ENCODE measurements at places on chromosomes 5 and 9. TPM values are rescaled to one million over a fixed set of nuclear protein-coding genes. Genes with fewer than 3 reads are reported as not detected.

GRCh38 chr5:133694181-133694831 lies 82.0 kb upstream of the FSTL4 start:
- no peaks in the 10 kb centered on the region for H3K4me1 ChIP-seq
- H3K27me3 ChIP-seq: no peaks in the 10 kb centered on the region
- DNase-seq: no peak
- no peaks in the 10 kb centered on the region for H3K36me3 ChIP-seq
- H3K4me3 ChIP-seq: no peak overlapping the region

DNA sequence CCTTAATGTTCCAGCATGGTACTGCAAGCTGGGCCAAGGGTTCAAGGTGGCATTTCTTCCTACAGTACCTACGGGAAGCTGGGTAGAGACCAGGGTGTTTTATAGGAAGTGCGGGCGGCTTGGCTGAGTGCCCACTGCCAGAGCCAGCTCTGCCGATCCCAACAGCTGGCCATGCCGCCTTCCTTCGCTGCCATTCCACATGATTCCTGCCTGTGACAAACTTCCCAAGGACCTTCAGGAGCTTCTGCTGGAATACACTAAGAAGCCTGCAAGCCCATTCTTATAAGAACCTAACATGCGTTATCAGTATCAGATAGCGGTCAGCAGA lies 22.0 kb downstream of the MYO10 start:
- no peaks in the 10 kb centered on the region for H3K27me3 ChIP-seq
- H3K27ac ChIP-seq: no peak overlapping the region
- H3K4me1 ChIP-seq: no peaks in the 10 kb centered on the region
- H3K4me3 ChIP-seq: no peak overlapping the region

DNA sequence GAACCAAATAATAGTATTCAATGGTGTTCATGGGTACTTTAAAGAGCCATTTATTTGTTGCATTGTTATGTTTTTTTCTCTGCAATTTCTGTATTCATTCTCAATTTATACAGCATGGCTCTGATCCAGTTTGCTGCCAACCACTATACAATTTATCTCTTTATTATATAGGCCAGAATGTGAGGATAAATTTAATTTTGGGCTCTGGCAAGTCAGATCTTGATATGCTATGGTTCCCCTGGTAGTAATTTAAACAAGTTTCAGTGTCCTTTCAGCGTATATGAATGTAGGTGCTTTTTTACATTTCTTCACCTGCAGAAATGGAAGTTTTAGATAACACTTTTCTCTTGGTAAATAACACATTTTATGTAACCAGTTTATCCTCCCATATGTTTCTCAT lies 1118.0 kb upstream of the SEMA6A start:
- no peak for DNase-seq
- no peaks in the 10 kb centered on the region for H3K36me3 ChIP-seq
- H3K4me1 ChIP-seq: no peaks in the 10 kb centered on the region
- no peak overlapping the region for H3K4me3 ChIP-seq

DNA sequence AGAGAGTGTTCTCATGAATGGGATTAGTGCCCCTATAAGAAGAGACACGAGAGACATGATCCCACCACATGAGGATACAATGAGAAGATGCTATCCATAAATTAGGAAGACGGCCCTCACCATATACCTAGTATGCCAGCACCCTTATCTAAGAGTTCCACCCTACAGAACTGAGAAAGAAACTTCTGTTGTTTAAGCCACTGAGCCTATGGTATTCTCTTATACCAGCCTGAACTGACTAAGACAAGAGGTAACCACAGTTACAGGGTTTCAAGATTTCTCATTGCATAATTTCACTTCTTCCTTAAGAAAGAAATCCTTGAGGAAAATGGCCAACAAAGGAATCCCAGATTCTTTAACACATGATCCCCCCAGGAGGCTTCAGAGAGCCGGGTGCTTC lies 412.4 kb downstream of the NTRK2 start:
- no peak for DNase-seq
- no peak overlapping the region for H3K27ac ChIP-seq
- H3K4me1 ChIP-seq: no peaks in the 10 kb centered on the region
- no peaks in the 10 kb centered on the region for H3K36me3 ChIP-seq
- H3K27me3 ChIP-seq: no peaks in the 10 kb centered on the region
- H3K4me3 ChIP-seq: no peak overlapping the region

DNA sequence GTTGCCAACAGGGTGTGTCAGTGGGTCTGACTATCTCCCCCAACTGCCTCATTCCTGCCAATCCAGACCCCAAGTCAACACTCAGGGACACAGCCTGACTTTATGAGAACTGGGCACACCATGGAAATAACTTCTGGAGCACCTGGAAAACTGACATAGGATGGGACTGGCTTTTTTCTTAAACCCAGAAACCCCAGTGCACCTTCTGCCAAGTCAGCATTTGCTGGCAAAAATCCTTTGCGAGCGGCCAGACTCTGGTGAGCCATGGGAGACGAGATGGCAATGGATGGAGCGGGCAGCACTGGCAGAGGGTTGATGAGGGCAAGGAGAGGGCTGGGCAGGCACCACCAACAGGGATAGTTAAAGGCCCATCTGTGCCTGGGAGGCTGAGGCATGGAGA lies 114.4 kb upstream of the OSMR start:
- no peak for DNase-seq
- H3K27ac ChIP-seq: no peak overlapping the region

DNA sequence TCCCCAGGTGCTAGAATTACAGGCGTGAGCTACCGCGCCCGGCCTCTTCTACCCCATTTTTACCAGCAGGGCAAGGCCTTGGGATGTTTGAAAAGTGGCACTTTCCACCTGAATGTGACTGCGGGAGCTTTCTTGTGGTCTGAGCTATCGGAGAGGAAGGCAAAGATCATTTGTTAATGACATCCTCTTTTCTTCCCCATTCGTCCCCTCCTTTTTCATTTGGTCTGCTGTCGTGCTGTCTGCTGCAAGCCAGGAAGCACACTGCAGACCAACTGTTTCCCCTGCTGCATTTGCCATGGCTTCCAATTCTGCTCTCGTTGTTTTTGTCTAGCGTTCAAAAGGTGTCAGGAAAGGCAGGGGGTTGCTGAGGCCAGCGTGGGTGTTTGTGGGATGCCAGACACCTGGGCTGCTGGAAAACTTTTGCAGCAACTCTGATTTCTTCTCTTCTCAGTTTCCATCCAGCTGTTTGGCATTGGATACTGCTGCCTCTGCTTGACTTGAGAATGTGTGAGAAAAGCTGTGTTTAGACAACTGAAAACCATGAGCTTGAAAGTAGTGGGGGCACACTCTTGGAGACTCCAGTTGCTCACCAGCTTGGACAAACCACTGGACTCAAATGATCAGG lies 196.4 kb upstream of the MSX2 start:
- no peak overlapping the region for H3K4me3 ChIP-seq
- no peak for DNase-seq
- no peak overlapping the region for H3K27ac ChIP-seq
- no peaks in the 10 kb centered on the region for H3K27me3 ChIP-seq
- no peaks in the 10 kb centered on the region for H3K4me1 ChIP-seq
- H3K36me3 ChIP-seq: no peaks in the 10 kb centered on the region

DNA sequence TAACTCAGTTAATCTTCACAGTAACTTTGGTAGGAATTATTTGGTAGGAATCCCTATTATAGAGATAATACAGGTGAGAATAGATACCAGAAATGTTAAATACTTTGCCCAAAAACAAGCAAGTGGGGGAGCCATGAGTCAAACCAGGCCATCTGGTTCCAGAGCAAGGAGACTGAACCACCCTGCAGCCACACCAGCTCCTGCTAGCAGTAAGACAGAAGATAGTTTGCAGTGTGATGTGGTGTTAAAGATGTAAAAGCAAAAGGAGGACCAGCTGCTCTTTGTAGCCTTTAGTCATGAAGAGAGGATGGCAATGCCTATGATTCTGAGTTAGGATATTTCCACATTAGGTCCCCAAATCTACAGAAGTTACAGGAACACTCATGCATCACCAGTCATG lies 101.4 kb downstream of the PRKACG start:
- peak overlapping the region; percentile 39 for H3K27ac ChIP-seq
- no peak for DNase-seq
- H3K4me1 ChIP-seq: no peaks in the 10 kb centered on the region
- no peaks in the 10 kb centered on the region for H3K27me3 ChIP-seq

GRCh38 chr9:96651626-96652025 lies 3.5 kb downstream of the PRXL2C start:
- no peak overlapping the region for H3K27ac ChIP-seq
- no peak overlapping the region for H3K4me3 ChIP-seq
- DNase-seq: no peak
- H3K4me1 ChIP-seq: no peaks in the 10 kb centered on the region

DNA sequence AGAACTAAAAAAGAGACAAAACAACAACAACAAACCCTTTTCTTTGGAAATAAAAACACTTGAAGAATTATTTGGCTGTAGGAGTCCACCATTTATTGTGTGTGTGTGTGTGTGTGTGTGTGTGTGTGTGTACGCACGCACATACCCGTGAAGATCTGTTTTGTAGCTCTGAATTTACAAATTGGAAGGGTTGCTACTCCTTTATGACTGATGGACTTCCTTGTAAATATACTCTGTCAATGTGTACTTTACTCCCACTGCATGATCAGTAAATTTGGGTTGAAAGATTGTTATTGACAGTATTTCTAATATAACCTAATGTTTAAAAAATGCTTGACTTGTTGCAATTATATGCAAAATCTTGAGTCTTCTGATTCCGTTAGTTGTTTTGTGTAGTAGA lies 148.1 kb downstream of the ATG10 start:
- no peak for DNase-seq
- H3K4me1 ChIP-seq: no peaks in the 10 kb centered on the region
- H3K36me3 ChIP-seq: no peaks in the 10 kb centered on the region
- no peaks in the 10 kb centered on the region for H3K27me3 ChIP-seq
- no peak overlapping the region for H3K27ac ChIP-seq
- no peak overlapping the region for H3K4me3 ChIP-seq

DNA sequence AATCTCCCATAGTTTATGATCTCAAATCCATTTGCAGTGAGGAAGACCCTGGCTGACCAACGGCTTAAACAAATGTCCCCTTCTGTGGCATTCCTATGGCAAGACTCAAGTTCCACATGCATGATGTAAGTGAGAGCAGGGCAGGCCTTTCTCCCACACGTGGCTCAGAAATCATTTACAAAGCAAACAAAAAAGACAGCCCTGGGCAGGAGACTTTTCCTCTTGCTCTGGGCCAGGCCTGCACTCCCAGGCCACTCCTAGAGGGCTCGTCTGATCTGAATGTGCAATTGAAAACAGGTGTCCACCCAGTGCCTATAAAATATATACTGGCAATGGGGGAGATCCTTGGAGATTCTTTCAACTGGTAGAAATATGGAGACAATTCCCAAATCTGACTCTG lies 123.1 kb downstream of the DMRT2 start:
- DNase-seq: no peak
- no peaks in the 10 kb centered on the region for H3K27me3 ChIP-seq
- H3K4me1 ChIP-seq: no peaks in the 10 kb centered on the region

- no peak overlapping the region for H3K4me3 ChIP-seq
- H3K36me3 ChIP-seq: no peaks in the 10 kb centered on the region
- H3K27ac ChIP-seq: no peak overlapping the region
- H3K4me1 ChIP-seq: no peaks in the 10 kb centered on the region
- no peaks in the 10 kb centered on the region for H3K27me3 ChIP-seq
Measured at GRCh38 chr5:10632110-10632761, 68.4 kb downstream of the ANKRD33B start.

DNA sequence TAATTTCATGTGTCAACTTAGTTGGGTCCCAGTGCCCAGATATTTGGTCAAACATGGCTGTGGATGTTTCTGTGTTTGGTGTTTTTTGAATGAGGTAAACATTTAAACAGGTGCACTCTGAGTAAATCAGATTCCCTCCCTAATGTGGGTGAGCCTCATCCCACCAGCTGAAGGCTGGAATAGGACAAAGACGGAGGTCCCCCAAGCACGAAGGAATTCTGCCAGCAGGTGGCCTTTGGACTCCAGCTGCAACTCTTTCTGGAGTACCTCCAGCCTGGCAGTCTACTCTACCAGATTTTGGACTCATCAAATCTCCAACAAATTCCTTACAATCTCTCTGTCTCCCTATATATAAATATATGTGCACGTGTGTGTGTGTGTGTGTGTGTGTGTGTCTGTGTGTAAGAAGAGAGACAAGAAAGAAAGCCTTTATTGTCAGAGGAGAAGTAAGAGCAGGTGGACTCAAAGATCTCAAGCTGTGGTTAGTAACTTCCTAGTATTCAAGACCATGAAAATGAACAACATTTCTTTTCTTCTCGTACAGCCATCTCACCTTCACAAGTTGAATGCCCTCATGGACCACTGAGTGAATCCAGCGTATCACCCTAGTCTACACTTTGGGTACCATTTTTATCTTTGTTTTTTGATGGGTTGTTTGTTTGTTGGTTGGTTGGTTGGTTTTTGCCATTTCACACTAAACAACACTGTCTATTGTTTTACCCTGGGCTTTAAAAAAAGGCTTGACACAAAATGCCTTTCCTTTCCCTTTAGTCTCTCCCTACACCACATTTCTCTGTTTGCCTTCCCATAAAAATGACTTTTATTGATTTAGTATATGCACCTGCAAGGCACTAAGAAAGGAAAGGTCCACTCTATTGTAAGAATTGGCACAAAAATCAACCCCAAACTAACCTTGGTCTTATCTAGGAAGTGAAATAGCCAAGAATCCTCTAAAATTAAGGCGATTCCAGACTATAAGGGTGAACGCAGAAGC lies 118.7 kb downstream of the TENT4A start:
- H3K4me3 ChIP-seq: no peak overlapping the region
- no peaks in the 10 kb centered on the region for H3K4me1 ChIP-seq

- H3K4me1 ChIP-seq: no peaks in the 10 kb centered on the region
- H3K4me3 ChIP-seq: no peak overlapping the region
- peaks cover 4% of the 10 kb centered on the region for H3K36me3 ChIP-seq
- DNase-seq: no peak
- H3K27ac ChIP-seq: no peak overlapping the region
- no peaks in the 10 kb centered on the region for H3K27me3 ChIP-seq
Measured at GRCh38 chr5:33781286-33781685, 110.5 kb downstream of the ADAMTS12 start.

DNA sequence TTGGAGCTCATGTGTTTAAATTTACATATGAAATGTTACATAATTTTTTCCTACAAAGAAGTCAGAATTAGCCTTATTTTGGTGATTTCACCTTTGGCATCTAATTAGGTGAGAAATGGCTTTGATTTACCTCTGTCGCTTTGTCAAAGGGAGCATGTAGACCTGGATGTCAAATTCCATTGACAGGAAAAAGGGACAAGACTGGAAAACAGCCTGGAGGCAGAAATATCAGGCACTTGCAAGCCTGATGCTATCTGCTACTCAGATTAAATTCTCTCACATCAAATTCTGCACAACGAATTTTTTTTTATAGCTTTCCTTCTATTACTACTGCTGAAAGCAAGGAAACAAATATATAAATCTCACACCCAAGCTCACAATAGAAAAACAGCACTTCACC lies 54.1 kb upstream of the CTNND2 start:
- no peaks in the 10 kb centered on the region for H3K4me1 ChIP-seq
- DNase-seq: no peak
- H3K27ac ChIP-seq: no peak overlapping the region
- no peaks in the 10 kb centered on the region for H3K27me3 ChIP-seq
- no peak overlapping the region for H3K4me3 ChIP-seq
- no peaks in the 10 kb centered on the region for H3K36me3 ChIP-seq

GRCh38 chr5:124951661-124952060 lies 205.2 kb upstream of the ZNF608 start:
- no peaks in the 10 kb centered on the region for H3K36me3 ChIP-seq
- no peak overlapping the region for H3K4me3 ChIP-seq
- no peak for DNase-seq

Gene PCDHB3
- 6.2 TPM for total RNA-seq

Gene AK6
- total RNA-seq: 19.5 TPM

Gene ZER1
- 31.2 TPM for total RNA-seq

Gene IFNA1
- total RNA-seq: not detected

Gene KIF24
- 1.3 TPM for total RNA-seq

Gene PCDHB5
- total RNA-seq: 9.8 TPM

Gene NOTCH1
- total RNA-seq: 33.8 TPM

Gene PCDHGC3
- total RNA-seq: 35.1 TPM

Gene CMYA5
- 37.0 TPM for total RNA-seq
